H4 (cell line): ENCODE measurements at places on chromosomes 1 and 21. TPM values are rescaled to one million over a fixed set of nuclear protein-coding genes. Genes with fewer than 3 reads are reported as not detected.

The PUM1 gene
- 29.6 and 31.7 TPM in 2 replicates for total RNA-seq

The CDCA8 gene
- total RNA-seq: 12.4 and 28.5 TPM in 2 replicates

The FABP3 gene
- not detected in 2 replicates for total RNA-seq

The KPRP gene
- total RNA-seq: not detected in 2 replicates

The KCNA3 gene
- total RNA-seq: not detected in 2 replicates

The ICOSLG gene
- total RNA-seq: 0.33 and 0.80 TPM in 2 replicates

The PODN gene
- 0.10 TPM in 1 of 2 replicates, not detected in the other for total RNA-seq

The SPTA1 gene
- 1.6 and 2.4 TPM in 2 replicates for total RNA-seq

The CD84 gene
- total RNA-seq: not detected in 2 replicates

The RBM11 gene
- total RNA-seq: 2.8 and 7.1 TPM in 2 replicates

- DNase-seq: no peak
Measured at GRCh38 chr21:42844411-42845113, 34.8 kb downstream of the WDR4 start.

DNA sequence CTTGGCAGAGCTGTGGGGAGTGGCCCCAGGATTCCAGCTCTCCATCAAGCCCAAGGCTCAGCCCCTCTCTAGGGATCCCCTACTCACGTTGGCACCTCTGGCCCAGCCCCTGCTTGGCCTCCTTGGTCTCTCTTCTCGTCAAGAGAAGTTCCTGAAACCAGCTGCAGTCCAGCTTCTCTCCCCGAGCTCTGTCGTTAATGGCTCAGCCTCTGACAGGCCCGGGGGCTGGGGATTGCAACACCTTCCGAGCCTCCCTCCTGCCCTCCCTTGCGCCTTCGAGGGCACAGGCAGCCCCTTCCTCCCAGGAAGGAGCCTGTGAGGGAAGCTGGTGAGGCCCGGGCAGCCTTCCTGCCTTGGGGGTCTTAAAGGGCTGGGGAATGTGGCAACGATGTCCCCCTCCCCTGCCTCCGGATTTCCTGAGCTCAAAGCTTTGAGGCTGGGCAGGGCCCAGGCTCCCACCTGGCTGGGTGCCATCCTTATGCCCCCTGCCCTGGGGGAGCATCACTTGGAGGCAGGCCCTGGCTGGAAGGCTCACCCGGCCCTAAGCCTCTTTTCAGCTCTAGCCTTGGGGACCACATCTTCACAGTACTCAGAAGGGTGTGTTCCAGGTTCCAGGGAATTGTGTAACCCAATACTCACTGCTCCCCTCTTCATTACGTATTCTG is at the start of gene CSF3R:
TSS of gene CSF3R (minus strand) at position 190 of the 665 bp plus-strand sequence. CDS start 3,417 bp downstream, outside the sequence.
- no peak for DNase-seq

DNA sequence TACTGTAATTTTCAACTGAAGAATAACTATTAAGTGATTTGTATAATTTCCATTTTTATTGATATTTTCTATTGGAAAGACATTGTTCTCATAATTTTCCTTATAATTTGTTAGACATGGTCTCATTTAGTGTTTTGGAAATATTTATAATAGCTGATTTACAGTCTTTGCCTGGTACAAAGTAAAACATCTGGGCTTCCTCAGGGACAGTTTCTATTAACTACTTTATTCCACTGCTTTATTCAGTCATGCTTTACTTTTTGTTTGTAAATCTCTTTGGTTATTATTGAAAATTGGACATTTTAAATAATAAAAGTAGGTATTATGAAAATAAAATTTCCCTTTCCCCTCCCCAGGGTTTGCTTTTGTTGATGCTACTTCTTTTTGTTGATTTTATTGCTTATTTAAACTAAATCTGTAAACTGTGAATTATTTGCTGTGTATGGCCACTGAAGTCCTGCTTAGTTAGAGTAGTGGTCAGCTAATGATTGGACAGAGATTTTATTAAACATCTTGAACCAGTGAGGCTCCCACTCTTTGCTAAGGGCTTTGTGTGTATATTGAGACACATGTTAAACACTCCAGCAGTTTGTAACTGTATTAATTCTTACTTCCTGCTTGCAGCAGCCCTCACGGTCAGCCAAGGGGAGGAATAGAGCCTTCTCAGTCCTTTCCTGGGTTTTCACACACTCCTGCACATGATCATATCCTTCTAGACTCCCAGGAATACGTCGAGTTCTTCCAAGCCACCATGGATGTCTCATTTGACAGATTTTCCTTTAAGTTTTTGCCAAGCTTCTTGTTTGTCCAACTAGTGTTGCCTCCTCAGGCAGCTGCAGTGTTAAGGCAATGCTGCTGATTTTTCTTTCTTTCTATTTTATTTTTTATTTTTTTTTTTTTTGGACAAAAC is 994.6 kb upstream of the PRMT6 start:
- DNase-seq: no peak

DNA sequence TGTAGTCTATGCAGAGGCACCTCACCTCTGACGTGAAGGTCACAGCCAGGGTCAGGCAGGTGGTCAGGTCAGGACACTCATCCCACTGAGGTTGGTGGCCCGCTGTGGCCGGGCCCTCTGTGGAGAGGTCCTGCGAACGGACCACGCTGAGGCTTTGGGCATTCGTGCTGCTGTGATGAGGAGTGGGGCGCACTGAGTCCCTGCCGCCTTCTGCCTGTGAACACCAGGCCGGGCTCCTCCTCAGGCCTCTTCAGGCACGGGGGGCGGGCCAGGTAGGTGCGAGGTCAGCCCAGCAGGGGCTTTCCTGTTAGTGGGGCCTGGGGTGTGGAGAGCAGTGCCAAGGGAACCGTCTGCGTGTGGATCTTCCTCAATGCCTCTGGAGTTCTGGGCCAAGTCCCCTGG is 39.0 kb downstream of the COQ8A start:
- DNase-seq: no peak

GRCh38 chr1:71647513-71648300 is 566.9 kb upstream of the ZRANB2 start:
- DNase-seq: no peak

DNA sequence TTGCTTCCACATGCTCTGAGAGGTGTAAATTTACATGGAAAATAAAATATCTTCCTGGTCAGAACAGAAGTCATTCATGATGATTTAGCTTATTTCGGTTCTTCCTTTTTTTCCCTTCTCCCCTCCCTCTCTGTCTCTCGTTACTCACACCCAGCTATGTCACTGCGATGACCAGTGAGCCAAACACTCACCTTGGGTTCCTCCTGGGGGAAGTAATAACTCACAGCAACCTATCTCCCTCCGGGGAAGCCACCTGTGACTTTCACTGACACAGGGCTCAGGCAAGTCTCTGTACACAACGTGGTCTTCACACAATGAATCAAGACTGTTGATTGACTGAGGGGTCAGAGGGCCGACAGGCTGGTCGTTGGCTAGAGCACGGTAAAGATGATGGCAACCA is 135.3 kb upstream of the VANGL1 start:
- DNase-seq: no peak

DNA sequence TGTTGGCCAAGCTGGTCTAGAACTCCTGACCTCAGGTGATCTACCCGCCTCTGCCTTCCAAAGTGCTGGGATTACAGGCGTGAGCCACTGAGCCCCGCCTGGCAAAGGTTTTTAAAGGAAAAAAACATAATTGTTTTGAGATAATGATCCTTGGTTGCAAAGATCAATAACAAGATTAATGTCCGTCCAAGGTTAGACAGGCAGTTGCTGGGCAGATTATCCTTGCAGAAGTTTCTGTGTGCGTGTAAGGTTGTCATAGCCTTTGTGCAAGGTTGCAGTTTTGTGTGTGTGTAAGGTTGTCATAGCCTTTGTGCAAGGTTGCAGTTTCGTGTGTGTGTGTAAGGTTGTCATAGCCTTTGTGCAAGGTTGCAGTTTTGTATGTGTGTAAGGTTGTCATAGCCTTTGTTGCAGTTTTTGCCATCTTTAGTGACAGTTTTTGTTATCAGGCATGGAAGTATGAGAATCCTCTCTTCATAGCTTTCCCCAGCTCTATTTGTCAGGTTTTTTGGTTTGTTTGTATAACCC is 3.6 kb downstream of the YBEY start:
- no peak for DNase-seq

GRCh38 chr21:34343347-34343746 is 20.5 kb upstream of the KCNE2 start:
- DNase-seq: no peak

DNA sequence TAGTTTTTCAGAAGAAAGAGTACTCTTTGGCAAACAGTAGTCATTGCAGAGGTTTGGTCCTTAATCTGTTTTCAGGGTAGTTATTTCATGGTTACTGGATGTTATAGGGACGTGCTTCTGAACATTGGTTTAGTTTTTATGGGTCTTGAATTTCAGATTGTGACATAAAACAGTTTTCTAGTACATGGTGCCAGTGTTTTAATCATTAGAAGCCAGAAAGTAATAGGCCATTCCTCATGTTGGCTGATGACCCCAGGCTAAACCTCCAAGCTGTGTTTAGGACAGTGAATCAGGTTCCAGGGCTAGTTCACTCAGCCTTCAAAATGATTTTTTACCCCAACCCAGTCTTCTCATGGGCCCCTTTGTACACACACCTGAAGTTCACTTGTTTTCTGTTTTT is 73.3 kb downstream of the OLFML2B start:
- DNase-seq: no peak

GRCh38 chr1:86218859-86219258 is 62.3 kb upstream of the COL24A1 start:
- no peak for DNase-seq

GRCh38 chr1:177945943-177946650 is 23.8 kb downstream of the SEC16B start:
- peak; percentile 63 for DNase-seq

DNA sequence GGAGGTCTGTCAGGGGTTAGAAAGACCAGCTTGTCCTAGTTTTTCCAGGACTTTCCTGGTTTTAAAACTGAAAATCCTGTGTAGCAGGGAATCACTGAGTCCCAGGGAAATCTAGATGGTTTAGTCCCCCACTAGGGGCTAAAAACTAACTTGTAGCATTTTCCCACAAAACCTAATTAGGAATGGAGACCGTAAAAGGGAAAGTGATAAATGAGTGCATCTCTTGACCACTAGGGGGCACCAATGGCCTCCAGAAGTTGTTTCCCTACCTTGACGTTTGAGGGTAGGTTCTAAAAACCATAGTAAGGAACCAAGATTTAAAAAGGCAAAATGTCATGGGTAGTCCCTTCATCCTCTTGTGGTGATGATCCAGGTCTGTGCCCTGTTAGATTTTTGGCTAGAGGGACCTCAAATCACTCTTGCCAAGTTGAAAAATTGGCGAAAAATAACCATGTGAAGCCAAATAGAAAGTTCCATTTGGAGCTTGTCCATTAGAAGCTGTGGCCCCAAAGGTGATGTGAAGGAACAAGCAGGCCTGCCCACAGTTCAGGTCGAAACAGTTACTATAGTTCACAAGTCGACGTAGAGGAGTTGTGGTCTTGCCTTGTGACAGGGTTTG is 24.5 kb downstream of the CLIC6 start:
- peak; percentile 67 for DNase-seq

- no peak for DNase-seq
Measured at GRCh38 chr21:26943921-26944320, 23.0 kb downstream of the ADAMTS5 start.

GRCh38 chr1:110309139-110309538 is 30.0 kb upstream of the RBM15 start:
- no peak for DNase-seq

GRCh38 chr1:168957818-168958217 is 148.7 kb upstream of the ATP1B1 start:
- no peak for DNase-seq

GRCh38 chr21:29360799-29361765 is 62.4 kb downstream of the BACH1 start:
- DNase-seq: no peak

GRCh38 chr1:208531003-208531750 is 287.0 kb upstream of the PLXNA2 start:
- DNase-seq: no peak

DNA sequence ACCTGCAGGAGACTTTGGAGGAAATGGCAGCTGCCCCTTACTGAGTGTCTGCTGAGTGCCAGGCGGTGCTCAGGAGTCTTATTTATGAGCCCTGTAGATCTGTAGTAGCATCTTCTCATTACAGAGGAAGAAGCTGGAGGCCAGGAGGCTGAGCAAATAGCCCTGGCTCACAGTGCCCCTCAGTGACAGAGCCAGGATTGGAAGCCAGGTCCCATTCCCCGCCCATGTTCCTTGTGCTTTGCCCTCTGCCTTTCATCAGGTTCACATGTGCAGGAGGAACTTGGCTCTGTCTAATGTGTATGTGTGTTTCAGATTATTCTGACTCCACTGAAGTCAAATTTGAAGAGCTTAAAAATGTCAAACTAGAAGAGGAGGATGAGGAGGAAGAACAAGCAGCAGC is 21.2 kb downstream of the KDM4A start:
- DNase-seq: peak; percentile 1

DNA sequence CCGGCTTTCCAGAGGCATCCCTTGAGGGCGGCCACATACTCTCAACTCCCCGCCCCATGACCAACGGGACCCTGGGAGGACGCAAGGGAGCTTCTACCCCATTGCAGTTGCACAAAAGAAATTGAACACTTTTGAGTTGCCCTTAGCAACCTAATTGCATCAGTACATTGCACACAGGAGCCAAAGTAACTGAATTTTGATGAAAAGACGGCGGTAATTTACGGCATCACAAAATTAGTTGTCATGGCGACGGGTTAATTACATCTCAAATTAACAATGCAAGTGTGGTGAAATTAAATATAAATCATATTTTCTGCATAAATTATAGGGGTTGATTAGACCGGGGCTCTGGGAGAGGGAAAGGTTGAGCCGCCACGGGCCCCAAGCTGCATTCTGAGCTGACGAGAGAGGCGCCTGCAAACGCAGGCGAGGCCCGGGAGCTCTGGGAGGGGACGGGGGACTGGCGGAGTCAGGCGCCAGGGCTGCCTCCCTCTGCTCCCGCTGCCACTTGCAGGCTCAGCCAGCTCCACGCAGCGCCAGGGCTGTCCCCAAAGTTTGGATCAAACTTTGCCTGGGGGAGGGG is 61.4 kb downstream of the CASZ1 start:
- DNase-seq: no peak

DNA sequence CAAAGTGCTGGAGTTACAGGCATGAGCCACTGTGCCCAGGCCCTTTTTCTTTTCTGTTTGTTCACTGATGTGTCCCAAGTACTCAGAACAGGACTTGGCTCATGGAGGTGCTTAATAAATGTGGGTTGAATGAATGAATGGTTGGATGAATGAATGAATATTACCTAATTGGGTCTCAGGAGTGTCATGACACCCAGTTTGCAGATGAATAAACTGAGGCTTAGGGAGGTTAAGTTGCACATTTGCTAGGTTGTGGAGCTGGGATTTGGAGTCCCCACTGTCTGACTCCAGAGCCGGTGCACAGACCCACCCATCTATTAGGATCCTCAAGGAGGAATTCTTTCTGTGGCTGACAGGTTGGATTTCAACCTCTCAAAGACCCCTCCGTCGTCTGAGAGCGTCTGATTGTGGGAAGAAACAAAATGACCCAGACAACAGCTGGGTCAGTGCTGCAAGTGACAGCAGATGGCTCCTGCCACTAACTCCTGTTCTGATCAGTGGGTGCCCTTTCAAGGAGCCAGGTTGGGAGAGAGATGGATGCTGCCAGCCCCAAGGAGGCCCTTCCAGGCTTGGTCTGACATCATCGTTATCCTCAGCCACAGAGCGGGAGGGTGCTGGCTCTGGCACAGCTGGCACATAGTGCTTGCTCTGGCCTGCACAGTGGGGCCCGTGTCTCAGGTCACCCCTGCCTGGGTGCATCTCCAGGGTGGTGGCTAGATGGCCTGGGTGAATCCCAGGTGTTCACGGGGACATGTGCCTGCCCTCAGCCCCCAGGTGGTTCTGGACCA is 24.2 kb downstream of the ARHGEF10L start:
- no peak for DNase-seq
